ENCODE measurements at places on chromosomes 11 and 22.

DNA sequence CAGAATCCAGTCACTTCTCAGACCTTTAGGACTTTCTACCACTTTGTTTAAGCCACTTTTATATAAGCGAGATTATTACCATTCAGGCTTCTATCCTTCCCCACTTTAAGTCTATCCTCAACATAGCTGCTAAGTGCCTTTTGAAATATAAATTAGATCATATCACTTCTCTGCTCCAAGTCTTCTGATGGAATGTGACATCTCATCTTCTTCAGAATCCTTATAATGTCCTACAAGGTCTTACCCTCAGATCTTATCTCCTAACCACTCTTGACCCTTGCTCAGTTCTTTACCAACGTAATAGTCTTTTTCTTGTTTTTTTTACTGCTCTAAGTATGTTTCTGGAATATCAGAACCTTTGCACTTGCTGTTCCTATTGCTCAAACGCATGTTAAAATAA is 188.7 kb downstream of the DYNC2H1 start:
- no peak for DNase-seq

- DNase-seq: no peak
Observed at GRCh38 chr11:79208126-79208525, 232.7 kb downstream of the TENM4 start.

DNA sequence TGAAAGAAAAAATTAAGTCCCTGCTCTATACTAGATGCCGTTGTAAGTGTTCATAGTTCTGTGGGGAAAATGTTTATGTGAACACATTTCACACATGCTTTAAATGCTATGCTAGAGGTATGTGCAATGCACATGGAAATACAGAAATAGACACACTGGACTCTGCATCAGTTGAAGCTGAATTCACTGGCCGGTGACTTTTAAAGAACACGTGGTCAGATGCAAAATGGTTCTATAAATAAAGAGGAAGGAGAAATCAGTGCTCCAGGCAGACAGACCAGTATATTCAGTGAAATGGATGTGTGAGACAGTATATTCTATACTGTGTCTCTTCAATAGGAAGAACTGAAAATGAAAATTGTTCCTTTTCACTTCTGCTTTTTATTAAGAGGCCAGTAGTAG is 29.9 kb downstream of the TRPC6 start:
- no peak for DNase-seq

DNA sequence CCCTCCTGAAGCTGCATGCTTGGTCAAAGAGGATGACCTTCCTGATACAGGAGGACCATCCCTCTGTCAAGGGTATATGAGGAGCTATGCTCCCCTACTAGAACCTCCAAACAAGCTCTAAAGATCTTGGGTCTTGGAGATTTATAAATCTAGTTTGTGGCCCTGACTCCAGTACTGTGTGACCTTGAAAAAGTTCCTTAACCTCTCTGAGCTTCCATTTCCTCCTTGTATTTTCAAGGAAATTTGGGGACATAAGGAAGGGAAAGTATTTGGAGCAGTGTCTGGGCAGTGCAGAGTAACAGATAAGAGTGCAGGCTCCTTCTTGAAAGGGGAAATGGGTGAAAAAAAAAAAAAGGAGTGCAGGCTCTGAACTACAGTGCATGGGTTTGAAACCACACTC is 45.9 kb downstream of the CHRDL2 start:
- no peak for DNase-seq

DNA sequence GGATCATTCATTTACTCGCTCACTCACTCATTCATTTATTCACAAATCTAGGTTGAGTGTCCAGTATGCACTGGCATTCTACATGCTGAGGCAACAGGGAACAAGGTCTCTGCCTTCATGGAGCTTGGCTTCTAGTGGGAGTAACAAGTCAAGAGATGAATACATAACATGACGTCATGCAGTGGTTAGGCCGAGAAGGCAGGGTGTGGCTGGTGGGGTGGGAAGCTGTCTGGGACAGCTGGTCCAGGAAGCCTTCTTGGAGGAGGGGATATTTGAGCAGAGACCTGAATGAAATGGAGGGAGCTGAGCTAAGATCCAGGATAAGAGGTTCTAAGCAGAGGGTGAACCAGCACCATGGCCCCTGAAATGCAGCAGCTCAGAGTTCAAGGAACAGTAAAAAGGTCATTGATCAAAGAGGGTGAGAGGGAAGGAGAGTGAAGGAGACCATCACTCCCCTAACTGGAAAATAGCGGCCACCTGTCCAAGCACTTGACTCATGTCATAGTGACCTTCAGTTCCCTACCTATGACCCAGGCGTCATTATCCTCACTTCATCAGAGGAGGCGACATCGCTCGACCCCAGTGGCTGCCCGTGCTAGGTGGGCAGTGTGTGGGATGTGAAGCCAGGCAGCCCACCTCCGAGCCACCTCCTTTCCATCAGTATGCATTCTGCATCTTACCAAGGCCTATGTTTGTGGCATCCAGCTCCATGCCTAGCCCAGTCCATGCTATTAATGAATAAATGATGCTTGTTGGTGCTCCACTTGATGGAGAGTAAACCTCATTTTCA is 105.0 kb downstream of the TSPAN18 start:
- DNase-seq: no peak

DNA sequence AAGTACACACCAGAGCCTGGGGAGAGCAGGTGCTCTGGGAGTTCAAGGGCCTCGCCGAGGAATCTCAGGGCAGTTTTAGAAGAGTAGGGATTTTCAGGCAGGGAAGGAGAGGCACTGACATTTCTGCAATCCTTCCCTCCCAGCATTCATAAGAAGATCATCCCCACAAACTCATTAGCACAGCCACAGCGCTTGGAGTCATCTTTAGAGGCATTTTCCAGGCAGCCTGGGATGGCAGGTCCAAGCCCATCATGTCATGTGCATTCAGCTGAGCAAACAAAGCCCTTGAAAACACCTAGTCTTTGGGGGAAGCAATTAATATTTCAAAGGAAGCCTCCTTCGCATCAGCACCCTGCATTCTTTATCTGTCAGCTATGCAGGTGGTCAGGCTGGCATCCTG is 43.8 kb downstream of the MAP6 start:
- DNase-seq: no peak

DNA sequence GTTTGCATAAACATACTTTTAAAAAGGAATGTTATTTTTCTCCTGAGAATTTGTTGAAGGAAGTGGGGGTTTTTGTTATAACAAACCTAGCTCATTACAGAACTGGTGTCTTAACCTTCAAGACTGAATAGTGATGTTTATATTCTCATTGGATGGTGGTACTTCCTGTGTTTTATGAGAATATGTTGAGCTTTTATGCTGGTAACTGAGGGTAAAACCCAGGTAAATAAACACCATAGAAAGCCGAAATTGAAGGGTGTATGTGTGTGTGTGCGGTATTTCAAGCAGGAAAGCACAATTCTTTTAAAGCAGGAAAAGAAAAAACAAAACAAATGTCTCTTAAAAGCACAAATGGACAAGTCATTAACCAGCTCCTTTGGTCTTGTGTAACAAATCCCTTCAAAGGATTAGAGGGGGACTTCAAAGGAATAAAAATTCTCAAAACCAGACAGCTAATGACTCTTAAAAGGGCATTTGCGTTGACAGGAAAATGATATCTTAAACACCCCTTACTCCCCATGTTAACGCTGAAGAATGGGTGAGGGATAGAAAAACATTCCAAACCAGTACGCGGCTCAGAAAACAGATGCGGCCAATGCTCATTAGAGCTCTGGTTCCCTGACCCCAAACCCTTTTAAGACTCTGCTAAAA is 23.8 kb downstream of the LMO2 start:
- no peak for DNase-seq

GRCh38 chr22:19473578-19473977 is 5.4 kb downstream of the UFD1 start:
- DNase-seq: no peak

DNA sequence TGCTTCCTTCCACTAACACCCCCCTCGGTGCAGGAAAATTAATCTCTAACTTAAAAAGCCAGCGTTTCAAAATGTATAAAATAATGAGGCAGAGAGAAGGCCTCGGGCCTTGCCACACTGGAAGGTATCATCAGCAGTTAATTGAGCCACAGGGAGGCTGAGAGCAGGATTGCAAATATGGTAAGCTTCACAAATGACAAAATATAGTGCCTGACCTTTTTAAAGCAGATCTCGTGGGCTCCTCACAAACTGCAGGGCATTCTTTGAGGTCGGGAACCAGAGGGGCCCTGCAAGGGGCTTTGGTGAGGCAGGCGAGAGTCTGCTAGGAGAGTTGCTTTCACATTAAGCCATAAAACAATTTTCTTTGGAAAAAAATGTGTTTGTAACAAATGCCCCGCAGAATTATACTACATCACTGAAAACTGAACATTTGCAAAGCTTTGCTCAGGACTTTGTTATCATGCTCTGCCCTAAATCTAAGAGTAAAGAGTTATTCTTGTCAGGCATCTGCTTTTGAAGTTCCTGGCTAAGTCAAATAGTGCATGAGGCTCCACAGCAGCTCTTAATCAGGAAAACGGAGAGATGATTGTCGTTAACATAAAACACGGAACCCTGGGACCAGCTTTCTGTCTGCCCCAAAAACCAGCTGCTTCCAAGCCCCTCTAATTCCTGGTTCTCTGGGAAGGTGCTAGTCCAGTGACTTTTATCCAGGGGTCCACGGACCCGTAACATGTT is 61.4 kb upstream of the SYT13 start:
- no peak for DNase-seq

- peak; percentile 13 for DNase-seq
Observed at GRCh38 chr11:62324731-62325556, 12.3 kb upstream of the ASRGL1 start.

DNA sequence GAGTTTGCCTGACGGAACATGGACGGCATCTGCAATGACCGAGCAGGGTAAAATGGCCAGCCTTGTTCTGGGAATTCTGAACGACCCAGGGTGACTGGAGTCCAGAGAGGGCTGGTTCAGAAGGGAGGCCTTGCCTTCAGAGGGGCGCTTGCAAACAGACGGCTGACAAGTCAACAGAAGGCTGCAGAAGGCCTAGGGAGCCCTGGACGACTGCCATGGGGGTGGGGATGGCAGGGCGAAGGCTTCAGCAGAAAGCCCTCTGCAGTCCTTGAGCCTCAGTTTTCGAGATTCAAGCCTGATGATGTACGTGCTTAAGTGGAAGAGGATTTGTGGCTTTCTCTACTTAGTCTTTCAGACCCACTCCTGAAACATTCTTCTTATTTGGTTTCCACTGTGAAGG is 117.1 kb upstream of the TBCEL start:
- no peak for DNase-seq

GRCh38 chr11:15293975-15294620 is 179.4 kb downstream of the INSC start:
- DNase-seq: no peak

DNA sequence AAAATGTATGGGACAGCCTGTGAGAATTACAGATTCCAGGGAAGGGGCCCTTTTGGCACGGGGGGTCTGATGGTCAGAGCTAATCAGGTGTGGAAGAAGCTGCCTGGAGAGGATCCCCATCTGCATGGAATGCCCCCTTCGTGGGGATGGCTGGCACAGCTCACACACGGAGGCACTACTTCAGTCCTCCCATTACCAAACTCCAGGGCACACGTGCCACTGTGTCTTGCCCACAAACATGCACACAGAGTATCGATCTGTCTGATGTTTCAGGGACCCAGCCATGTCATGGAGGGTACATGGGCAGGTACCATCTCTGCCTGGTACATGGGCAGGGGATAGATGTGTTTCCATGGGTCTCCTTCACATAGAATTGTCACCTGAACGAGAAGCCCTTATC is 14.7 kb downstream of the KCNQ1OT1 start:
- no peak for DNase-seq

DNA sequence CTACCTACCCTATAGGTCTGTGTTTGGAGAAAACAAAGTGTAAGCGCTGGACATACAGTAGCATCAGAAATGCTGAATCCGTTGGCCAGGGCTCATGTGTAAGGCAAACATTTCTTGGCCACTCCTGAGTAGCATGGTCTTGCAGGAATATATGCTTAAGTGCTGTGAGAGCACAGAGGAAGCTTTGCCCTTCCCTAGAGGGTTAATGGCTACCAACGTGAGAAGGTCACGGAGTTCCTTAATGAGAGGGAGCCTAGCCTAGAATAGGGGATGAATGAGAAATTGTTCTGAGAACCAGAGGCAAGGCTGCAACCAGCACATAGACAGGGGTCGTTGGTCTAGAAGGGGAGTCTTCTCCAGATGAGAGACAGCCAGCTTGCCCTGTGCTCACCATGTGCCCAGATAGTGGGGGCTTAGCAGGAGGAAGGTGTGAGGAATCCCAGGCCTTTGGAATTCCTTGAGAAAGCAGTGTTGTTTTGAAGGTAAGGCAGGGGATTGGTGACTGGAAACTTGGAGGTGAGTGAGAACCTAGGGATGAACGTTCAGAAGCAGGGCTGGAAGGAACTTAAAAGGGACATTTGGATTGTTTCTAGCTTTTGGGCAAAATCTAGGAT is 29.5 kb downstream of the RCOR2 start:
- DNase-seq: no peak

DNA sequence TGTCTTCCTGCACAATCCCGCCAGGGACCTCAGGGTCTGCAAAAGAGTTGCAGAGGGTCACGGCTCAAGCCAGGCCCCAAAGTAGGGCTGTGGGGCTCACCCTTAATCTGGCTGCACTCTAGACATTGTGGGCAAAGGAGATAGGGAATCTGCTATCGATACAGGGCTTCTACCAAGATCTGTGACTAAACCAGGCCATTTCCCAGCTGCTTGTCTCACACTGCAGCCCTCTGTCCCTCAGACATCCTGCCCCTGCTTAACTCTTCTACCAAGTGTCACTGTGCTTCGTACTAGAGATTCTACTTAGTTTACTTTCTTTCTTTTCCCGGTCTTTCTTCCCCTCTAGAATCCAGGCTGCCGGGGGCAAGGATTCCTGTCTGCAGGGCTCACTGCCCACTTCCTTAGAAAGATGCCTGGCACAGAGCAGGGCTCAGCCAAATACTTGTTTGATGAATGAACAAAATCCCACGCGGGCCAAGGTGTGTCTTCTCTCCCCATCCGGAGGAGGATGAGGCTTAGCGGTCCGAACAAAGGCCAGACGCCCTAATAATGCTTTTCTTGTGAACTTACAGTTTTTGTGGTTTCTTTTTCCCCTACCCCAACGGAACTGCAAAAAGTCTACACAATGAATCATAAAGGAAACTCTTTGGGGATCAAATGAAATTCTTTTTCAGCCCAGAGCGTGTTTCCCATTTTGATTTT is 61.3 kb upstream of the ANO1 start:
- DNase-seq: no peak

DNA sequence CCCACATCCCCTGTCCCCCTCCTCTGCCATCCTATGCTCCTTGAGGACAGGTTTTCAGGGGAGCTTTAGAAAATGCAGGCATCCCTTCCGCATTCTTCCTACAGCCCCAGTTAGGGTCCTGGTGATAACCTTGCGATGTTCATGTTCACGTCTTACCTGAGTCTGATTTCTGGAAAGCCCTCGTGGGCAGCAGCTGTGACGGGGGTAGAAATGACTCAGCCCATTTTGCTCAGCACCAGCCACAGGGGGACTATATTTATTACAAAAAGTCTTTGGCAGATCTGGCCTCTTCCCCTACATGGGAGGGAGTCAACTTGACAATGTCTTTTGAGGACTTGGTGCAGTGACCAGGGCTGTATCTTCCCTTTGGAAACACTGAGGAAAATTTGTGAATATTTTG is 12.3 kb downstream of the PKNOX2 start:
- DNase-seq: no peak

GRCh38 chr11:85755285-85755684 is 55.7 kb downstream of the SYTL2 start:
- DNase-seq: no peak

- DNase-seq: no peak
Observed at GRCh38 chr11:59818572-59818971, 8.0 kb upstream of the MRPL16 start.

All from midbrain (tissue), 1 donor.